Liver (tissue), 10 donors: ENCODE measurements at places on chromosomes 3 and 15.

DNA sequence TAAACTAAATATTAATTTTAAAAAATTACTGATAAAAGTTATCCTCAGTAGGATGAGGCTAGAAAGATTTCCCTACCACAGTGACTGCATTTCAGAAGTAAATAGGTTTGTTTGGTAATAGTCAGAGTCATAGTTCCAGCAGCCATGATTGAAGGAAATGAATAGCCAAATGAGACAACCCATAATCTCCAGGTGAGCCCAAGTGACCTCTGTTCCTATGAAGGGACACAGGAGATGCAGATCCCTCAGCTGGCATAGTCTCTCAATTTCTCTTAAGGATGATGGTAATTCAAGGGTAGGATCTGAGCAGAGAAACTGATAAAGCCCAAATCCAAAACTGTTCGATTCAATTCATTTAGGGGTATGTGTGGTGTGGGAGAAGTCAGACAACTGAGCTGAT lies 461.8 kb downstream of the RAP2B start:
- no peak for DNase-seq

DNA sequence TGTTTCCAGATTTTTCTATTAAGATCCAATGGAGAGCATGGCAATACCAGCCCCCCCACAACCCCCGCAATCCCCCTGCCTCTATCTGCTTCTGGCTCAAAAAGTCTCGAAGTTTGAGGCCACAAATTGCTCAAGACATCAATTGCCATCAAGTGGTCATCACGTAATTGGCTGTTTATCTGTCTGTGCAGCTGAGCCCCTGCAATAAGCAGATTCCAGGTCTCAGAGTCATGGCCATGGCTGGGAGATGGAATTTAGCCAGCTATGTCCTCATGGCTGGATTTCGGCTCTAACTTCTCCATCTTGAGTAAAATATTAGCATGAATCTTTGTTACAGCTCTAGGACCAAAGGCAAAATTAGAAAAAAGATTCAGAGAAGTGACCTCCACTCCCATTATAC lies 22.7 kb downstream of the SSUH2 start:
- no peak for DNase-seq

DNA sequence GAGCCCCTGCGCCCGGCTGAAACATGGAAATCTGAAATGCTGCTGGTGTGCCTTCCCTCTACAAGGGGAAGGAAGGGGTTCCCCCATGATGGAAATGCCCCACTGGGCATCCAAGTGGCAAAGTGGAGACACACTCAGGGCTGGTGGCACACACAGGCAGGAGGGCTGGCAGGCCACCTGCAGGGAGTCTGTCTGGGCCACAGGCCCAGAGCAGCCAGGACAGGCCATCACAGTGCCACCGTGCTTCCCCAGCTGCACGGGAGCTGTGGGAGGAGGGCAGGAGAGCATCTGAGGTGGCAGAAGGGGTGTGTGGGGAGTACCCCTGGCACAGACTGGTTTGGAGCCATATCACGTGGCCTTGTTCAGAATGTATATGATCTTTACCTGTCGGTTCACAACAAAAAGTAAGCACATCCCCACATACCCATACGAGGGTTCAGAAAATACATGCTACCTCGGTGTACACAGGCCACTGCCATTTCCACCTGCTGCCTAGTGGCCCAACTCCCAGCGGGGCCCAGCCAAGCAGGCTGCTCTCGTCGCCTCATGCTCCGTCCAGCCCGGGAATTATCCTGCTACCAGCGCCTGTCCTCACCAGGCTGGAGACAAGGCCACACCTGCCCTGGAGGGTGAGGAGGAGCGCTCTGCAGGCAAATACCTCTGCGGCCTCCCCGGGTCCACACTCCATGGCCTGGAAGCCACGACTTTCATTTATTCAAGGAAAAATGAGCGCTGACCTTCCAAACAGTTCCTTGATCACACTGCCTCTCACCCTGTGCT lies 22.6 kb upstream of the DUSP7 start:
- no peak for DNase-seq

- DNase-seq, result no peak
Measured at GRCh38 chr15:79874242-79874641, 22.6 kb downstream of the MTHFS start.

- DNase-seq, result no peak
Measured at GRCh38 chr3:176120507-176120906, 1076.8 kb downstream of the TBL1XR1 start.

- no peak for DNase-seq
Measured at GRCh38 chr15:46660096-46660842, 1025.4 kb downstream of the SQOR start.

DNA sequence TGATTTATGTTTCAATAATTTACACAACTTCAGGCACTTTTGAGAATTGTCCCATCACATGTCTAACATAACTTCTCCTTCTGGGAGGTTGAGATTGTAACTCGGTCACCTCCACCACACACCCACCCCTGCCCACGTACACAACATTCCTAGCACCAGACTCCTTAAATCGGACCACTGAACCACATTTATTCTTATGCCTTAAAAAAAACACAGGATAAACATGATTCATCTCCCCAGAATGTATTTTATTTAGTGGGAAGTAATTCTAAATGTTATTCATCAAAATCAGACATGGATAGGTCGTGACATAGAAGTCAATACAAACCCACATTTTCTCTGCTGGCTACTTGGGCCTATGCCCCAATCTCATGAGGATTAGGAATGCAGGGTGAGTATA lies 3.0 kb downstream of the SNTN start:
- DNase-seq, result no peak

DNA sequence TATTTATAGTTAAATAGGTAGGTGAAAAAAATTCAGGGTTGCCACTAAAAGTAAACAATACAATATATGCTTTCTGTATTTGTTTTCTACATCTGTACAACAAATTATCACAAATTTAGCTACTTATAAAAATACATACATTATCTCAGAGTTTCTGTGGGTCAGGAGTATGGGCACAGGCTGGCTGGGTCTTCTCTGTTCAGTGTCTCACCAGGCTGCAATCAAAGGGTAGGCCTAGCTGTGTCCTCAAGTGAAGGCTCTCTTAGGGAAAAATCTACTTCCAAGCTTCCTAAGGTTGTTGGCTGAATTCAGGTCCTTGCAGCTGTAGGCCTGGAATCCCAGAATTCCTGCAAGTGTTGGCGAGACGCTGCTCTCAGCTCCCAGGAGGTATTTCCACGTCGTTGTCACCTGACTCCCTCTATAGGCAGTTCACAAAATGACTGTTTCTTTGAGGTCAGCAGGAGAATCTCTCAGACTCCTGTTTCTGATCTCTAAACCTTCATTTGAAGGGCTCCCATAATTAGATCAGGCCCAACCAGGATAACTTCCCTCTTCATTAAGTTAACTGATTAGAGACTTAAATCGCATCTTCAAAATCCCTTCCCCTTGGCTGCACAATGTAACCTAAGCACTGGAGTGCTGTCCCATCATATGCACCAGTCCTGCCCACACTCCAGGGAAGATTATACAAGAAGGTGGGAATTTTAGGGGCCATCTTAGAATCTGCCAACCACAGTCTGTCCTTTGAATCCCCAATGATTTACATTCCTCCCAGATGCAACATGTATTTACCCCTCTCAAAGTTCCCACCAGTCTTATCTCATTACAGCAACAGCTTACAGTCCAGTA lies 296.6 kb downstream of the SUCLG2 start:
- no peak for DNase-seq

DNA sequence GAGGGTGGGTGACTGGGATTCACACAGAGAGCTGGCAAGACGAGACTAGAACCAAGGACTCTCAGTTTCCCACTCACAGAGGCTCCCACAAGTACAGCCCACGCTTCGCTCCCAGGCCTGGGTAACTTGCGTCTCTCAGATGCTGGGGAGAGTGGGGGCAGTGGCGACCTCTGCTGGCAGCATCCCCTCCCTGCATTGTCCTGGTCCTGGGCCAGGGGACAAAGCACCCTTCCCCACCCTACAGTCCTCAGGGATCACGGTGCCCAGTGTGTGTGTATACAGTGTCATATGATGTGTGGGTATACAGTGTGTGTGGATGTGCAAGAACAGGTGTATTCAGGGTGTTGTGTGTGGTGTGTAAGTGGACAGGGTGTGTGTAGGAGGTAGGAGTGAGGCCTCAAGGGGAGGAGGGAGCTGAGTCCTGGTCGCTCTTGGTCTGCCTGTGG lies 12.8 kb downstream of the VILL start:
- DNase-seq, result peak; percentile 75

GRCh38 chr3:166734734-166735133 lies 645.4 kb downstream of the ZBBX start:
- DNase-seq, result no peak

DNA sequence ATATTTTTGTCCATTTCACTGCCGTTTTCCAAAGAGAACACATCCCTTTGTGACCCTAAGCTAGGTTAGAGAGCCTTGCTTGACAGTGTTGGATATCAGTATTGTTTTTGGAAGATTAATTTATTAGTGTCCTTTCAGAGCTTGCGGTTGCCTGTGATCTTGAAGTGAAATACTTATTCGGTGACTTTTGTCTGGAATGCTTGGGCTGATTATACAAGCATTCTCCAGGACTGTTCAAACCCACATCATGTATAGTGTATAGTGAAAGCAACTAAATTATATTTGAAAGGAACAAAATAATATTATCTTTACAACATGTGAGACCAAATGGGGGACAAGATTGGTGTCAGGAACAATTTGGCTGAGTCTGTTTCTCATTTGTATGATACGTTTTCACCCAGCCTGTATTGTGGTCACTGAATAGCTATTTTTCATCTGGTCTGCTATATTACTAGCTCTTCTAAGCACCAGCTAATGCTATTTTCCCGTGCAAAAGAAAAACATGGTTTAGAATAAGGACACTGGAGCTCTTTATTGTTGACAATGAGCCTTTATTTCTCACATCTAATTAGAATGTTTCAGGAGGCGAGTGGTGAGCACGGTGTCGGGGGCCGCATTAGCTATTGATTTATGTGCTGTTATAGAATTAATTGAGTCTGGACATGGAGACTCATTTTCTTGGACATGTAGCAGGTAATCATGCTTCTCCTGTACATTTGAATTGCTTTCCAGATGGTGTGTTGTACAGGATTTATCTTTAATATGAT lies 158.1 kb downstream of the APBA2 start:
- no peak for DNase-seq

DNA sequence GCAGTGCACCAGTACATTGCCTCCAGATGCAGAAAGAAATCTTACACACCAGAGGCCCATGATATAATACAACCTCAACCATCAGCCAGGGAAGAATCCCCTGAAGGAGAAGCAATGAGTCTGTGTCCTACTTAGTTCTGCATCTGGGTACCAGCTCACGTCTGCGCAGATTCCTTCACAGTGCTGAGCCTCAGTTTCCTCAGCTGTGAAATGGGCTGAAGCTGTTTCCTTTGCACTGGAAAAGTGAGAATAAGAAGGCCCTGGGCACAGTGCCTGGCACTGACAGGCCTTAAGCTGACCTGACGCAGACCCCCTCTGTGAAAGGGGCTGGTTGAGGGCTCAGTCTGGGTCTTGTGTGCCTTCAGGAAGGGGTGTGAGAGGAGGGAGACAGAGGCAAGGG lies 20.7 kb downstream of the ATP2B2 start:
- DNase-seq, result no peak

DNA sequence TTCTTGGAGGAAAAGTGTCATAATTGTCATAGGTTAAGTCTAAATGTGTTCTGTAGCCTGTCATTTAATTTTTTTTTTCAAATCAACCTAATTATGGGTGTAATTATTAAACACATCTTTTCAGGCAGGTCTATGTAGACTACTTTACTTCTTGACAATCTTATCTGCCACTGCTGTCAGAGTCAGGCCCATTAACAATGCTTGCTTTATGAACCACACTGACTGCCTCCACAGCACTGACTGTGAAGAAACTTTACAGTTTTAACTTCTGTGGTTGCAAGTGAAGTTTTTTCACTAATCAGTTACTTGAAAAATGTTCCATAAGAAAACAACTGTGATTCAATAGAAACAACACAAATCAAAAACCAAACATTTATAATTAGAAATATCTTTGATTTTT lies 407.8 kb downstream of the PLCL2 start:
- no peak for DNase-seq

GRCh38 chr3:119315600-119316312 lies 21.6 kb downstream of the ARHGAP31 start:
- no peak for DNase-seq

DNA sequence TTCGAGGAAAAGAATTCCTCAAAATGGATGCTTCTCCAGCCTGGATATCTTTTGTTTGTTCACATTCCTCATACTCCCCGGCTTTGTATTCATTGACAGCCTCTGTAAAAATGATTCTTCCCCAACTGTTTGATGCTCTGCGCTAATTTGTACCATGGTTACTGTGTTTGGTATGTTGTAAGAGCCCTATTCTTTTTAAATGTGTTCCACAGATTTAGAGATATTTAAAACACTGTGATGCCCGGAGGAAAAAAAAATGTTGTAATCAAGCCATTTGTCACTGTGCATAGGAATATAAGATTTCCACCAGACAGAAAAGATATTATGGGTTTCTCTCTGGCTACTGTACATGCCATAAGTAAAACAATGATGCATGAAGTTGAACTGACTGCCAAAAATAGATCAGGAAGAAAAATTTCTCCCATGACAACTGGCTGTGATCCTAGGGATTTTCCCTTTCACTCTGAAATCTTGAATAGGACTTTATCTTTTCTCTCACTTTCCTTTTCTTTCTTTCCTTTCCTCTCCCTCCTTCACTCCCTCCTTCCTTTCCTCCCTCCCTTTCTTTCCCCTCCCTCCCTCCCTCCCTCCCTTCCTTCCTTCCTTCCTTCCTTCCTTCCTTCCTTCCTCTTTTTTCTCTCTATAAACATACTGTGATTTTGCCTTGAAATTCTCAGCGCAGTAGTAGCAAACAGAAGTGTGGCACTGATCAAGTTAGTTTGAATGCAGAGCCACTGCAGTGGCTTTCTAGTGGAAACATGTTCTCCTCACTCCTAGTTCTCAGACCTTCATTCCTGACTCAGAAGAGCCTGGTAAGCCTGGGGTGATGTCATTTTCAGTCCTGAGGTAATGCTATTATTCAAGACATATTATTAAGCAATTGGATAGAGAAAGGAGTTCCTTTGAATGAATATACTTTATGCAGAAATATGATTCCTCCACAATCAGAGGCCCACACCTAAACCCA lies 254.9 kb upstream of the TBL1XR1 start:
- no peak for DNase-seq

- DNase-seq, result no peak
Measured at GRCh38 chr3:122410639-122411038, 5.2 kb downstream of the WDR5B start.

GRCh38 chr15:80507638-80508316 lies 103.6 kb downstream of the ARNT2 start:
- no peak for DNase-seq

GRCh38 chr3:180678231-180678630 lies 1.1 kb downstream of the CCDC39 start:
- no peak for DNase-seq

DNA sequence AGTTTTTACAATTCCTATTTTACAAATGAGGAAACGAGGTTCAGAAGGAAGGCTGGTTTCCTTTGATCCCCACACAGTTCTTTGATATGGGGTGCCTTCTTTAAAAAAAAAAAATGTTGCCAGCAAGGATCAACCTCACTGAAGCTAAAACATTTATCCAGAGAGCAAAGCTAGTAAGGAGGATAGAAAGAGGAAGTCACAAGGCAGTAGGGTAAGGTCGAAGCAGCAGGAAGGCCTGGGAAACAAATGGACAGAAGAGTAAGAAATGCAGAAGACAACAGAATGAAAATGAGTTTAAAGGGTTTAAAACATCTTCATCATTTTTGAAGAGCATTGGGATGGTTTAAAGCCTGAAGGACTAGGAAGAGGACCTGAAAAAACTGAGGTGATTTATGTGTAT lies 30.6 kb upstream of the CP start:
- no peak for DNase-seq
